ENCODE measurements at places on chromosomes 13 and 19.
A peak's percentile ranks its signal among the peaks of the same experiment; 100 is the strongest.

DNA sequence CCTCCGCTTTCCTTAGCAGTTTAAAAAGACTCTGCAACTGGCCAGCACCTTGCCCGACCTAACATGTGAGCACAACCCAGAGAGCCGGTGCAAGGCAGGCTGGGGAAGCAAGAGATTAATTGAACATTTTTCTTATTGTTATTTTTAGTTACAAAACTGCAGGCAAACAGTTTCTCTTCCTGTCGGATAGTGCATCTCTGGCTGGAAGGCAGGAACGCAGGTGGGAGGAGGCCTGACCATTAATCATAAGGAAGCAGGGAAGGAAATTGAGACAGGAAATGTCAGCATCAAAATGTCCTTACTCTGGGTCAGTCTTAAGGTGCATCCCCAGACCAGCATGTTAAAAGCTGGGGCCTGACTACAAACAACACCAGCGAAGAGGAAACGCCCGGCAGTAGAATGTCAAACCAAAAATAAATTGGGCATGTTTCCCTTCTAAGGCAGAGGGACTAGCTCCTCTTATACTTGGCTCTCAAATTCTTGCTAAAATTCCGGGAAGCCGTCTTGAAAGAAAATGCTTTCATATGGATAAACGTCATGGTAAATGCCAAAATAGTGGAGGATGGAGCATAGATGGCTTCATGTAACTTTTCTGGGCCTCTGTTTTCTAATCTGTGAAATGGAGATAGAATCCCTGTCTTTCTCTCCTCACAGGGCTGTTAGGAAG lies 226.8 kb downstream of the RAP2A start:
- no peak for DNase-seq

DNA sequence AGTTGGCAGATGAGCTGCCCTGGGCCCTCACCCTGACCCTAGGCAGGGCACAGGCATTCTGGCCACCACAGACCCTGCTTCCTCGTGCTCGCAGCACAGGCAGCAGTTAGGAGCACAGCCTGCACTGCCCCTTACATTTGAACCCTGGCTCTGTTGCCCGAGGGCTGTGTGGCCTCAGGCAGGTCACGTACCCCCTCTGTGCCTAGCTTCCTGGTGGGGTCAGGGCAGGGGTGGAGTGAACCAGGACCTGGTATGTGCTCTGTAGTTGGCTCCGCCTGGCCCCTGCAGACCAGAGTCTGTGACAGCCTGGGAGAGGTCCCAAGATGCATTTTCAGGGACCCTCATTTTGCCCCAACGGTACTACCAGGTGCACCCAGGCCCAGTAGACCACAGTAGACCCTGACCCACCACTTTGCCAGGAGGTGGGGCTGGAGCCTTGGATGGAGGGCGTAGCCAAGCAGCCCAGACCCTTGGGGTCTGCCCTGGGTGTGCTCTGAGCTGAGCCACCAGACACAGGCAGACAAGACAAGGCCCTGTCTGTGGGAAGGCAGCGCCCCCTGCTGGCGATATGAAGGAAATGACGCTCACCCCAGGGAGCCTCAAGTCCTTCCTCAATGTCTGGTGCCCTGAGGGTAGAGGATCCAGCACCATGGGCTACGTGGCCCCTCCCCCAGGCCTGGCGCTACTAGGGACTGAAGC lies 9.1 kb downstream of the LYL1 start:
- peak; percentile 51 for DNase-seq

GRCh38 chr13:111958612-111959395 lies 108.1 kb upstream of the SOX1 start:
- DNase-seq: no peak

DNA sequence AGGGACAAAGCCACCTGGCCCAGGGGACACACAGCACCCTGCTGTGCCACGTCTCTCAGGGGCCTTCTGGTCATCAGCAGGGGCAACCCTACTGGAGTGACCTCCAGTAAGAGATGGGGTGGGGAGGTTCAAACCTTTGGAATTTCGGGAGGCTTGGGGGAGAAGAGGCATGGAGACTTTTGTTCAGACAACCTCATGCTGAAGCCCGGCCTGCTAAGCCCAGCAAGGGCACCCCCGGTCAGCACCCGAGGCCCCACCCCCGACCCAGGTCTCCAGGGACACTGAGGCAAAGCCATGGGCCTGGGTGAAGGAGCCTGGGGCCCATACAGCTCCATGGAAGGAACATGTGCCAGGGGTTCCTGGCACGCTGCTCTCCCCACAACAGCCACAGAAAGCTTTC lies 23.3 kb downstream of the ZNF787 start:
- DNase-seq: no peak

GRCh38 chr19:41321600-41322270 lies 11.8 kb downstream of the CCDC97 start:
- DNase-seq: no peak

DNA sequence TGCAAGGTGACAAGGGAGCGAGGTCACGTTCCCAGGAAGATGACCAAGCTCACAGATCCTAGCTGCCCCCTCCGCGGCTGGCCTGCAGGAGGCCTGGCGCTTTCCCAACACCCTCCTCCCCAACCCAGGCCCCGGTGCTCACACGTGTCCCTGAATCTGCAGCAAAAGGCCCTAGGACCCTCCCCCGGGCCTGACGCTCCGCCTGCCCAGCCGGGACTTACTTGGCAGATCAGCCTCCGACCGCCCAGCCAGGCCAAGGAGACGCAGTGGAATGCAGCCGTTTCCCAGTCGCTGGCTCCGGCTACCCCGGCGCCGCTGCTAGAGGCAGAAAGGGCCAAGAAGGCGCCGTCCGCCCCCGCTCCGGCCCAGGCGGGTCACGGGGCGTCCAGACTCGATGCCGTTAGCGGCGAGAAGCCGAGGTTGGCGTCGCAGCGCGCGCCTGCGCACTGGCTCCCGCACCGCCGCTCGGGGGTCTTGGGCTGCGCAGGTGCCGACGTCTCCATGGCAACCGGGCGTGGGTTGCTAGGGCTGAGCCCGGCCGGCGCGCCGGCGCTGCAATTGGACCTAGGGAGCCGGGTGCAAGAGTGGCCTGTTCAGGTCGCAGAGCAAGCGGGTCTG lies at the start of gene PNMA8A:
Gene PNMA8A, minus strand, starts transcription at position 448 of the 618 bp plus-strand sequence. CDS start 528 bp downstream, outside the sequence.
- DNase-seq: no peak

DNA sequence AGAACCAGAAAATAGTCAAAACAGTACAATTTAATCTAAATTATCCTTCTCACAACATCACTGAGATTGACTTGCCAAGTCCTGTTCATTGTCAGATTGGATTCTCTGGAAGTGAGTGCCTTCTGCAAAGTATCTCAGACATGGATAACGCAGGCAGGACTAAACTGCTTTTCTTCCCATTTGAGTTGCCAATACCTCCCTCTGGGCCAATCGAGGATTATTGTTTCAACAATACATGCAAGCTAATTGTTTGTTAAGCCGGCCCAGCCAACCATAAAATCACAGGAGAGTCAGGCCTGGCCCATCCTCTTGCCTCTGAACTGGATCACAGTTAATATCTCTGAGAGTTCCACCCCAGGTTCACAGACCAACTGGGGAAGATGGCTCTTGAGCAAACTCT lies 240.0 kb downstream of the ENOX1 start:
- DNase-seq: no peak

- DNase-seq: peak; percentile 37
Measured at GRCh38 chr19:11673608-11674041, 65.1 kb downstream of the ZNF823 start.

GRCh38 chr13:79258489-79258888 lies 147.6 kb downstream of the RBM26 start:
- no peak for DNase-seq

- no peak for DNase-seq
Measured at GRCh38 chr13:40158218-40158617, 502.8 kb downstream of the COG6 start.

GRCh38 chr13:33208290-33209220 lies 77.0 kb downstream of the STARD13 start:
- no peak for DNase-seq

GRCh38 chr19:53894707-53895106 lies 12.7 kb downstream of the PRKCG start:
- no peak for DNase-seq

- no peak for DNase-seq
Measured at GRCh38 chr13:37369616-37370015, 229.0 kb downstream of the POSTN start.

DNA sequence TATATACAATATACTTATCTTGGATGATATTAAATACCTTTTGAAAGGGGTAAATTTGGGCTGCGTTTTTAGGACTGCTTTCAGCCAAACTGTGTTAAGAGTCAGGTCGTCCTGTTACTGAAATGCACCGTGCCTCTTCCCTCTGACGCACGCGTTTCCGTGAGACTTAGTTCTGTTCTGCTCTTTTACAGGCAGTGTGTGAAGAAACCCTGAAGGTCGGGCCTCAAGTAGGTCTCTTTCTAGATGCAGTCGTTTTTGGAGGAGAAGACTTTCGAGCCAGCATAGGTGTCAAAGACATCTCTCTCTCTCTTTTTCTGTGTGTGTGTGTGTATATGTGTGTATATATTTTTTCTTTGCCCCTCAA lies 107.0 kb downstream of the ZIC5 start:
- no peak for DNase-seq

DNA sequence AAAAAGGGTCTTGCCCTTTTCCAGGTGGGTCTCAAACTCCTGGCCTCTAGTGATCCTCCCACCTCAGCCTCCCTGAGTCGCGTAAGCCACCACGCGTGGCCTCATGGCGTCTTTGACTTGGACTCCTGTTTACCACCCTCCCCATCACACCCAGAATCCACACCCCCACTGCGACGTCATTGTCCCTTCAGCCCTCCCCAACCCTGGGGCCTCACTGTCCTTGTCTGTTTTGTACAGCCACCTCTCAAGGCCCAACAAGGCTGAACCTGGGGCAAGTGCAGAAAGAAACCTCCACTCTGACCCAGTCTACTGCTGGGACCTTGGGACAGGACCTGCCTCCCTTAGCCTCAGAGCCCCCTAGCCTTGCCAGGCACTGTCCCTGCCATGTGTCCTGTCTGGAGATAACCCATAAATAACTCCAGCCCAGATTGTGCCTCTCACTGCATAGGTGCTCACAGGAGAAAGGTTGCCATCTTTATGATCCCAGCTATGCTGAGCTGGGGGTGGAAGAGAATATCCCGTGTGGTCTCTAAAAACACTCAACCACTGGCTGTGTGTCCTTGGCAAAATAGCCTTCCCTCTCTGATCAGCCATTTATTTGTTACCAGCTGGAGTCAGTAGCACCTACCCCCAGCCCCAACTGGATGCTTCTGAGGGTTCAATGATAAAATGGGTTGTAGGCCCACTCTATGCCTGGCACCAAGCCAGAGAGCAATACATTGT lies 1.8 kb upstream of the IFI30 start:
- no peak for DNase-seq

DNA sequence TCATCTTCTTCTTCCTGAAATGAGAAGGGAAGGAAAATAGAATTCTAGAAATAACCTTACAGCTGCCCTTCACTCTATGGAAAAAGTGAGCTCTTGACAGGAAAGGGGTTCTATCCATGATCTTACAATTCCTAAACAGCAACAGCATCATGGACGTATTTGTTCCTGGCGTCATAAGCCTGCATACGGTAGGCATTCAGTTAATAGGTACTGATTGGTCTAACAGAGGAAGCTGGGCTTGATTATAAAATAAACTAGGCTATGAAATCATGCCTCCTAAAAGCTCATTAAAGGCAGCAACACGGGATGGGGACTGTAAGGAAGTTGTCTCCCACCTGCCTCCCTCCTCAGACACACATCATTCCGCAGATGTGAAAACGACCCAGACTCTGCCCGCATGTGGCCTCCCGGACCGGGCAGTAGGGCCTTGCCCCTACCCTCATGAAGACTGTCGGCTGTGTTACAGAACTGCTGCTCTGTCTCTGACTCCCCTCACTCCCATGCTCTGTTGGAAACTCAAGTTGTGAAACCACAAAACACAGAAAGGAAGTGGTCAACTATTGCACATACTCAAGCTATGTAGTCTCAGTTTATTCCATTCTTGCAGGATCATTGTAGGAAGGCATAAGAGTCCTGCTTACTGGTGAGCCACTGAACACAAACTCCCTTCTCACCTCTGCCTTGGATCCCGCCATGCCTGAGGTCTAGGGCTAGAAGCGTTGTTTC lies 129.8 kb downstream of the DLEU7 start:
- DNase-seq: peak; percentile 73

DNA sequence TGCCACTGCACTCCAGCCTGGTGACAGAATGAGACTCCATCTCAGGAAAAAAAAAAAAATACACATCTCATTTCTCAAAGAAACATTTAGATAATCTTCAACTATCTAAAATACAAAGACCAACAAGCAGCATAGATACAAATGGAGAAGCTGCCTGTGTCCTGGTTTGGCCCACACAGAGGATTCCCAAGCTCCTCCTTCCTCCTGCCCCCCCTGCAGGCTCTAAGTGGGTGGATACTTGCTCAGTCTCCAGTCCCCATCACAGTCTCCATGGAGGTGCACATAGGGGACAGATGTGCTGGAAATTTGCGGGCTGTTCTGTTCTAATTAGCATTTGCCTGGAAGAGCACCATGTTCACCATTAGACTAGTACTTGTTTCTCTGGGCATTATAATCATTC lies 59.9 kb downstream of the ABCC4 start:
- DNase-seq: no peak

DNA sequence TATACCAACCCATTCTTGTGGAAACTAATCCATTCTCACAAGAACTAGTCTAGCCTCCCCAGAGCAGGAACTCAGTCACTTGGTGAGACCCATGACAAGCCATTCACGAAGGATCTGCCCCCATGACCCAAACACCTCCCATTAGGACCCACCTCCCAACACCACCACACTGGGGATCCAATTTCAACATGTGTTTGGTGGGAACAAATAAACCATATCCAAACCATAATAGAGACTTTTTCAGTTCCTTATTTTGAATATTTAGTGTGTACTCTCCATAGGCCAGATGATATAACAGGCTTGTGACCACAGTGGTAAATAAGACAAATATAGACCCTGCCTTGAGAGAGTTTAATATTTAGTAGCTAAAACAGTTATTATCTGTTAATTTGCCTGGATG lies 227.5 kb upstream of the SERP2 start:
- no peak for DNase-seq

DNA sequence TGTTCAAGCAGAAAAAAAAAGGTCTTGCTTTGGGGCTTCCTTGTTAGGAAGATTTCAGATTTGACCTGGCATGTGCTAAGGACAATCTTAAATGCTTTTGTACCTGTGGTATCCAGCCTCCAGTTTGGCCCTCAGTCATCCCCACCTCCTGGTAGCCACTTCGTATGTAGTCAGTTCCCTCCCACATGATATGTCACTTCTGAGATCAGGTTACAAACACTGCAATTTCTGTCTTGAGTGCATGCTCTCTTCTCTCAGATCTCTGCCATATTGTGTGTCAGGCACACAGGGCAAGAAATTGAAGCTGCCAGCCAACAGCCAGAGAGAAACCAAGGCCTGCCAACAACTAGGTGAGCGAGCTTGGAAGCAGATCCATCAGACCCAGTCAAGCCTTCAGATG lies 60.3 kb upstream of the STARD13 start:
- no peak for DNase-seq

DNA sequence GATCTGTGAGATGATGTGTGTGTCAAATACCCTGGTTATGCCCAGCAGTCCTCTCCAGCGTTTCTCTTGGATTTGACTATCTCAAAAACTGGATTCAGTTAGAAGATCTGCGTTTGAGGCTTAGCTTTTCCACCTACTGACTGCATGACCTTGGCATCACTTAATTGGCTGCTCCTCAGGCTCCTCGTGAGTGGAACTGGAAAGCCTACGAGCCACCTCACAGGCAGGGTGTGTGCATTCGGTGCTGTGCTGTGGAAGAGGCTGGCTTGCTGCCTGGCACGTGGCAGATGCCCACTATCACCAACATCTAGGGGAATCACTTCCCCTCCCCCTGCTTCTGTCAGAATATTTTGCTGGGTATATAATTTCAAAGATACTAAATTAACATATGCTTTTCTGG lies 25.6 kb downstream of the FLT1 start:
- no peak for DNase-seq

Measured in GM04504 (cell line).